SJCRH30 (cell line): ENCODE measurements at places on chromosomes 4 and X. TPM values are rescaled to one million over a fixed set of nuclear protein-coding genes. Genes with fewer than 3 reads are reported as not detected.

DNA sequence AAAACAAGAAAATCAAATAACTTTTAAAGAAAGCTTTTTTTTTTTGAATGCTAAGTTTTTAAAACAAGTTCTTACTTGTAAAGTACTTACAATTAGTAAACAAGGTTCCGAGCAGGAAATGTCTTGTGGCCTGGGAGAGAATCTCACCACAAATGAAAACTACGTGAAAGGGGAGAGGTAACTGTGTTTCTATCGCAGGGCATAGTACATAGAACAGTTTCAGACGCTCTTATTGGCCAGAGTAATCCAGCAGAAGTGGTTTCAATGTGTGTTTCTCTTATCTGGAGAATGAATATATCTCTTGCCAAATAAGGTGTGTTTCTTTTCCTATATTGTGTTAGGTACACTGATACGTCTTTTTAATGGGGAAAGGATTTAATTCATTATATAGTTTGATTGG, at the start of gene PLAC8:
Gene PLAC8 (minus strand): TSS at position 154 of the 400 bp plus-strand sequence. CDS start 6,808 bp downstream, outside the sequence.
- H3K36me3 ChIP-seq: no peaks in the 10 kb centered on the region
- H3K27ac ChIP-seq: no peak within 1 kb of the TSS
- peaks cover 20% of the 10 kb centered on the region for H3K4me1 ChIP-seq
- H3K4me3 ChIP-seq: no peak within 1 kb of the TSS

DNA sequence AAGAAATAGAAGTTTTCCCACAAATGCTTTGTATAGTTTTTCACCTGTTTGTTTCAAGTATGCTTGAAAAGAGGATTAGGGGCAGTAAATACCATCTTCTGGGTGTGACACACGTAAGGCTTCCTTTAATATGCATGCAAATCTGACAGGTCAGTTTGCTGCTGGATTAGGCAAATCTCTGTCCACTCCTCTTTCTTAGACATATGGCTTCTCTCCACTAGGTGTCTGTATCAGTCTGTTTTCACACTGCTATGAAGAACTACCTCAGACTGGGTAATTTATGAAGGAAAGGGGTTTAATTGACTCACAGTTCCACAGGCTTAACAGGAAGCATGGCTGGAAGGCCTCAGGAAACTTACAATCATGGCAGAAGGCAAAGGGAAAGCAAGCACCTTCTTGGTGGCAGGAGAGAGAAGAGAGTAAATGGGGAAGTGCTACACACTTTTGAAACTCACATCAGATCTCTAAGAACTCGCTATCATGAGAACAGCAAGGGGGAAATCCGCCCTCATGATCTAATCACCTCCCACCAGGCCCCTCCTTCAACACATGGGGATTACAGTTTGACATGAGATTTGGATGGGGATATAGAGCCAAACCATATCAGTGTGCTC, 66.9 kb downstream of the TAB3 start:
- H3K4me3 ChIP-seq: no peak overlapping the region
- DNase-seq: no peak
- H3K27ac ChIP-seq: no peak overlapping the region

GRCh38 chrX:101442085-101442484, 34.1 kb downstream of the HNRNPH2 start:
- H3K27ac ChIP-seq: no peak overlapping the region
- no peak for DNase-seq
- no peaks in the 10 kb centered on the region for H3K4me1 ChIP-seq
- H3K36me3 ChIP-seq: peaks cover 3% of the 10 kb centered on the region; the same call in 1 of the 2 replicates
- H3K4me3 ChIP-seq: no peak overlapping the region
- no peaks in the 10 kb centered on the region for H3K27me3 ChIP-seq

DNA sequence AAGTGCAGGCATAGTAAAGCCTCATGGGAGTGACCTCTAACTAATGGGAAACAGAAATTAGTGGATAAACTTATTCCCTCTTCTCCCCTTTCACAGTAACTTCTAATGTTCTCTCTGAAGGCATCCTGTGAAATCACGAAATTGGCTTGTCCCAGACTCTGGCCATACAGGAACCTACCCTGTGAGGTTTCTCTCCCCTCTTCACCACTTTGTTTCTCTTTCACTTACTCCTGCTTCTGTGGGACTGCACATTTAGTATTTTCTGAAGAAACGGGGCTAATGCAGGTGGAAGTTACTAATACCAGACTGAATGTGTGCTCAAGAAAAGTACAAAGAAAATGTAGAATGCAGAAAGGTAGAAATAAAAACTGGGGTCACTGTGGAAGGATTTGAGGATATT, 20.0 kb downstream of the ZNF330 start:
- no peaks in the 10 kb centered on the region for H3K36me3 ChIP-seq
- no peak overlapping the region for H3K27ac ChIP-seq
- H3K4me3 ChIP-seq: no peak overlapping the region
- H3K4me1 ChIP-seq: no peaks in the 10 kb centered on the region
- no peak for DNase-seq

DNA sequence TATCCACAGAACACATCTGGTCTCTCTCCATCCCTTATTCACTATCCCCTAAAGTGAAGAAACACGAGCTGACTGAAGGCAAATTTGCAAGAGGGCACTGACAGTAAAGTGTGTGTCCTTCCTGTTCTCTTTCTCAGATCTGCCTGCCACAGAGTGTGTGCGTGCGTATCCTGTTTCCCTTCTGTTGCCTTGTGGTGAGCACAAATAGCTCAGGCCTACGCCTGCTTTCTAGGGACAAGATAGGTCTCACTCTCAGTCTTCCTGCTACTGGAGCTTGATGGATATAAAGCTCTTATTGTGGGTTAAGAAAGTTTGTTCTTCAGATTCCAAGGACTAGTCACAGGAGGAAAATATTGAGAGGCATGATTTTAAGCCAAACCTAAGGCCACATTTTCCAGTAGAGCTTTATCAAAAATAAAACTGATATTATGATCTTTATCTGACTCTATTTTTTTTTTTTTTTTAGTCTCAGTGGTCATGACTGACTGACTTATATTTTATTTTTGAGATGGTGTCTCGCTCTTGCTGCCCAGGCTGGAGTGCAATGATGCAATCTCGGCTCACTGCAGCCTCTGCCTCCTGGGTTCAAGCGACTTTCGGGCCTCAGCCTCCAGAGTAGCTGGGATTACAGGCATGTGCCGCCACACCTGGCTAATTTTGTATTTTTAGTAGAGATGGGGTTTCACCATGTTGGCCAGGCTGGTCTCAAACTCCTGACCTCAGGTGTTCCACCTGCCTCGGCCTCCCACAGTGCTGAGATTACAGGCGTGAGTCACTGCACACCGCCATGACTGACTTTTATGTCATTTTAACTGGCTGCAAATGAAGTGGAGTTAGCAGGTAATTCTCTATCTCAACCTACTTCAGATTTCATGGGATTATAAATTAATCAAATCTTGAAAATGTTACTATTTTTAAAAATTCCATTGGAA, 140.3 kb upstream of the SH3RF1 start:
- DNase-seq: peak; percentile 73
- H3K4me1 ChIP-seq: 0 out of 2 replicates have a peak, but pooled peaks cover 3% of the 10 kb centered on the region
- no peaks in the 10 kb centered on the region for H3K36me3 ChIP-seq
- no peak overlapping the region for H3K4me3 ChIP-seq

GRCh38 chr4:15423285-15423711, 4.5 kb upstream of the C1QTNF7 start:
- H3K27ac ChIP-seq: no peak overlapping the region
- H3K4me1 ChIP-seq: peaks cover 6% of the 10 kb centered on the region
- no peak overlapping the region for H3K4me3 ChIP-seq
- H3K36me3 ChIP-seq: no peaks in the 10 kb centered on the region
- DNase-seq: no peak
- no peaks in the 10 kb centered on the region for H3K27me3 ChIP-seq

GRCh38 chrX:16711219-16711811, 1.2 kb downstream of the CTPS2 start:
- H3K36me3 ChIP-seq: peaks cover 7% of the 10 kb centered on the region; the same call in 1 of the 2 replicates
- peak; percentile 10 for DNase-seq
- peak overlapping the region; percentile 97 for H3K4me3 ChIP-seq
- H3K4me1 ChIP-seq: no peaks in the 10 kb centered on the region
- H3K27me3 ChIP-seq: no peaks in the 10 kb centered on the region

GRCh38 chrX:24607616-24608015, 39.5 kb downstream of the PCYT1B start:
- no peaks in the 10 kb centered on the region for H3K4me1 ChIP-seq
- no peak for DNase-seq
- no peaks in the 10 kb centered on the region for H3K36me3 ChIP-seq
- no peaks in the 10 kb centered on the region for H3K27me3 ChIP-seq

DNA sequence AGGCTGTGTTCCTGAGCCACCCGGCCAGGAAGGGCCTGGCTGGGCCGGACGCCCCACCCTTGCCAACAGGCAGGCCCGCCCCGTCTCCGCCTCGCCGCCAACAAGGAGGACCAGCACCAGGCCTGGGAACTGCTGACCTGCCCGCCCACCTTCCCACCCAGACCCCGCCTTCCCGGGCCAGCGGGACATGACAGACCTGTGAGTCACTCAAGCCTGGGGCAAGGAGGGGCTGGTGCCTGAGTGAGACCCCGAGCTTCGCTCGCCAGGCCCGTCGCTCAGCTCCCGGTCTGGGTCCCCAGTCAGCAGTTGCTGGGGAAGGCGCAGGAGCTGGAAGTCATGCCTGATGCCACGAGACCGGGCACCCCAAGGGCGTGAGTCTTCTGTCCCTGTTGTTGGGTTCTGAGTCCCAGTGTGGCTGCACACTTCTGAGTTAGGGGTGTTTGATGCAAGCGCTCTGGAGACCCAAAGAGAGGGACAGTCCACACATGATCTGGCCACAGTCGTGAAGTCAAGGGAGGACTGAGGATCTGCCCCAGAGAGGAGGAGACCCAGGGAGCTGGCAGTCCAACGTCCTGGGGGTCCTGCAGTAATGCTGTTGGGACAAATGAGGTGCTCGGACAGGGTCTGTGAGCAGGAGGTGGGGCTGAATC, at the start of gene DNASE1L1:
Gene DNASE1L1 (minus strand): TSS at position 33 of the 650 bp plus-strand sequence. CDS start 3,686 bp downstream, outside the sequence.
- H3K4me1 ChIP-seq: peaks cover 4% of the 10 kb centered on the region; the same call in 1 of the 2 replicates
- no peaks in the 10 kb centered on the region for H3K27me3 ChIP-seq
- peak within 1 kb of the TSS; percentile 78 for H3K27ac ChIP-seq
- DNase-seq: peak; percentile 87

- no peaks in the 10 kb centered on the region for H3K27me3 ChIP-seq
- H3K27ac ChIP-seq: no peak overlapping the region
- H3K36me3 ChIP-seq: no peaks in the 10 kb centered on the region
- no peak for DNase-seq
Observed at GRCh38 chr4:95510877-95511276, 37.9 kb downstream of the UNC5C start.

GRCh38 chrX:96372313-96373046, 312.2 kb upstream of the DIAPH2 start:
- no peaks in the 10 kb centered on the region for H3K36me3 ChIP-seq
- no peak overlapping the region for H3K4me3 ChIP-seq
- H3K4me1 ChIP-seq: no peaks in the 10 kb centered on the region
- DNase-seq: peak; percentile 2
- H3K27ac ChIP-seq: no peak overlapping the region
- H3K27me3 ChIP-seq: no peaks in the 10 kb centered on the region

- DNase-seq: no peak
- H3K4me3 ChIP-seq: no peak overlapping the region
- H3K27me3 ChIP-seq: no peaks in the 10 kb centered on the region
- no peak overlapping the region for H3K27ac ChIP-seq
- no peaks in the 10 kb centered on the region for H3K4me1 ChIP-seq
- H3K36me3 ChIP-seq: peaks cover 86% of the 10 kb centered on the region
Observed at GRCh38 chrX:16852617-16853179, 17.5 kb downstream of the RBBP7 start.

- DNase-seq: no peak
- H3K4me1 ChIP-seq: no peaks in the 10 kb centered on the region
- no peak overlapping the region for H3K27ac ChIP-seq
- no peaks in the 10 kb centered on the region for H3K27me3 ChIP-seq
- no peaks in the 10 kb centered on the region for H3K36me3 ChIP-seq
Observed at GRCh38 chr4:119152741-119153140, 17.1 kb downstream of the MYOZ2 start.

DNA sequence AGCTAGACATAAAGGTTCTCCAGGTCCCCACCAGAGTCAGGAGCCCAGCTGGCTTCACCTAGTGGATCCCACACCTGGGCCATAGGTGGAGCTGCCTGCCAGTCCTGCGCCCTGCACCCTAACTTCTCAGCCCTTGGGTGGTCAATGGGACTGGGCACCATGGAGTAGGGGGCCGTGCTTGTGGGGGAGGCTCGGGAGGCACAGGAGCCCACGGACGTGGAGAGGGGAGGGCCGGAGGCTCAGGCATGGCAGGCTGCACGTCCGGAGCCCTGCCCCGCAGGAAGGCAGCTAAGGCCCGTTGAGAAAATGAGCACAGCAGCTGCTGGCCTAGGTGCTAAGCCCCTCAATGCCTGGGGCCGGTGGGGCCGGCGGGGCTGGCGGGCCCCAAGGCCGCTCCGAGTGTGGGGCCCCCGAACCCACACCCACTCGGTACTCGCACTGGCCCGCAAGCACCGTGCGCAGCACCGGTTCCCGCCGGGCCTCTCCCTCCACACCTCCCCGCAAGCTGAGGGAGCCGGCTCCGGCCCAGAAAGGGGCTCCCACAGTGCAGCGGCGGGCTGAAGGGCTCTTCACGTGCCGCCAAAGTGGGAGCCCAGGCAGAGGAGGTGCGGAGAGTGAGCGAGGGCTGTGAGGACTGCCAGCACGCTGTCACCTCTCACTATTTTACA, 291.1 kb downstream of the KLHL4 start:
- no peak overlapping the region for H3K27ac ChIP-seq
- H3K36me3 ChIP-seq: no peaks in the 10 kb centered on the region
- no peaks in the 10 kb centered on the region; the same call in 1 of the 2 replicates for H3K27me3 ChIP-seq
- no peak for DNase-seq
- H3K4me3 ChIP-seq: no peak overlapping the region

DNA sequence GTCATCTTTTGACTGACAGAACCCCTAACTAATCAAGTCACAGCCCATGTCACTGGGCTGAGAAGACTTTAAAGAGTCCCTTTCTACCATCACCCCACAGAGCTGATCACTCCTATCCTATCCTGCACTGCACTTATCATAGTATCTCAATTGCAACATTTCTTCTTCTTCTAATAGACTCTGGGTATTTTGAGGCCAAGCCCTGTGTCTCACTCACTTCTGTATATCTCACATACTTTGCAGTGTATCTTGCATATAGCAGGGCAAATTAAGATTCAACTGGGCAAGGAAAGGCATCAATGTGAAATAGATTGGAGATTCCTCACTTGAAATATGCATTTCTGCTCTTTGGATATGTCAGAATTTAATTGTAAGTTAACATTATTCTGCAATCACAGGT, 531.5 kb upstream of the SLIT2 start:
- H3K27ac ChIP-seq: no peak overlapping the region
- H3K36me3 ChIP-seq: no peaks in the 10 kb centered on the region
- DNase-seq: no peak
- no peaks in the 10 kb centered on the region for H3K27me3 ChIP-seq
- H3K4me1 ChIP-seq: no peaks in the 10 kb centered on the region
- no peak overlapping the region for H3K4me3 ChIP-seq

The MAGEB17 gene
- total RNA-seq: 0.06 and 0.20 TPM in 2 replicates

The UTP3 gene
- total RNA-seq: 30.9 and 31.0 TPM in 2 replicates

The GATA1 gene
- not detected in 2 replicates for total RNA-seq

The GAB1 gene
- total RNA-seq: 14.0 and 15.1 TPM in 2 replicates

The SMIM10 gene
- not detected in 2 replicates for total RNA-seq

The CXorf65 gene
- 0.25 and 0.28 TPM in 2 replicates for total RNA-seq

The TCEAL5 gene
- total RNA-seq: not detected in 2 replicates

The RHOXF2 gene
- total RNA-seq: not detected in 2 replicates

The TLR10 gene
- total RNA-seq: not detected in 2 replicates

The MAGEC1 gene
- total RNA-seq: 1.1 and 1.4 TPM in 2 replicates

The HS3ST1 gene
- not detected in 2 replicates for total RNA-seq

The FAM184B gene
- 0.02 and 0.10 TPM in 2 replicates for total RNA-seq

The FGG gene
- total RNA-seq: not detected in 2 replicates

The IQCM gene
- not detected in 2 replicates for total RNA-seq
